Pulmonary artery endothelial cell (primary cell): ENCODE measurements at places on chromosomes 7 and 10. TPM values are rescaled to one million over a fixed set of nuclear protein-coding genes. Genes with fewer than 3 reads are reported as not detected.

The INMT gene
- total RNA-seq: not detected in 2 replicates

The KIF11 gene
- total RNA-seq: 21.3 and 35.3 TPM in 2 replicates

The MRPL32 gene
- total RNA-seq: 79.3 and 89.5 TPM in 2 replicates

The PARP12 gene
- 52.8 and 55.5 TPM in 2 replicates for total RNA-seq

The HKDC1 gene
- 0.07 TPM in 1 of 2 replicates, not detected in the other for total RNA-seq

The TYW1B gene
- total RNA-seq: 1.1 and 8.9 TPM in 2 replicates

The ACSM6 gene
- not detected in 2 replicates for total RNA-seq

The CREB5 gene
- total RNA-seq: 2.8 and 4.7 TPM in 2 replicates

The NUDT13 gene
- 1.2 and 1.3 TPM in 2 replicates for total RNA-seq

The MNX1 gene
- total RNA-seq: not detected in 2 replicates

The OR13A1 gene
- not detected in 2 replicates for total RNA-seq

The PUS7 gene
- 29.2 and 37.9 TPM in 2 replicates for total RNA-seq

The NEUROG3 gene
- total RNA-seq: not detected in 2 replicates

The GIMAP5 gene
- 2.1 and 4.4 TPM in 2 replicates for total RNA-seq

The TMEM213 gene
- not detected in 2 replicates for total RNA-seq

The CHCHD3 gene
- 91.3 and 108 TPM in 2 replicates for total RNA-seq

The OR2A42 gene
- total RNA-seq: under 0.01 TPM in 1 of 2 replicates, not detected in the other

The HEPACAM2 gene
- total RNA-seq: 0.07 TPM in 1 of 2 replicates, not detected in the other

The IGF2BP3 gene
- 58.8 and 81.2 TPM in 2 replicates for total RNA-seq

The CTAGE4 gene
- 0.07 and 0.18 TPM in 2 replicates for total RNA-seq

The PHKG1 gene
- total RNA-seq: 0.46 and 0.59 TPM in 2 replicates

The ZP3 gene
- total RNA-seq: 1.3 TPM in 2 replicates

The RBP3 gene
- total RNA-seq: not detected in 2 replicates

The NUTM2B gene
- 0.07 and 0.11 TPM in 2 replicates for total RNA-seq

The RAPGEF5 gene
- total RNA-seq: 72.7 and 106 TPM in 2 replicates

The IRF5 gene
- 0.18 and 0.26 TPM in 2 replicates for total RNA-seq

The PLXNA4 gene
- 12.5 and 15.5 TPM in 2 replicates for total RNA-seq

The DOCK4 gene
- 178 and 198 TPM in 2 replicates for total RNA-seq

The PNLIPRP3 gene
- not detected in 2 replicates for total RNA-seq

The EMX2 gene
- total RNA-seq: not detected in 2 replicates

The MSMB gene
- not detected in 2 replicates for total RNA-seq

The ADAMTS14 gene
- under 0.01 TPM in 1 of 2 replicates, not detected in the other for total RNA-seq

The ANKRD22 gene
- not detected in 2 replicates for total RNA-seq
